Stimulated activated effector memory CD8-positive, alpha-beta T cell treated with anti-CD3 and anti-CD28 coated beads, Interleukin-12 subunit alpha, Interleukin-12 subunit beta, amount 100 ng/mL, for 72 hours (primary cell): ENCODE measurements at places on chromosomes 7 and 10.

GRCh38 chr10:107371801-107372200 is 207.3 kb upstream of the SORCS1 start:
- DNase-seq, result no peak

- DNase-seq, result no peak
Measured at GRCh38 chr7:121140790-121141189, 152.3 kb downstream of the CPED1 start.

GRCh38 chr10:8103543-8103942 is 49.1 kb downstream of the GATA3 start:
- no peak for DNase-seq

- no peak for DNase-seq
Measured at GRCh38 chr10:7866176-7866575, 47.9 kb downstream of the TAF3 start.

DNA sequence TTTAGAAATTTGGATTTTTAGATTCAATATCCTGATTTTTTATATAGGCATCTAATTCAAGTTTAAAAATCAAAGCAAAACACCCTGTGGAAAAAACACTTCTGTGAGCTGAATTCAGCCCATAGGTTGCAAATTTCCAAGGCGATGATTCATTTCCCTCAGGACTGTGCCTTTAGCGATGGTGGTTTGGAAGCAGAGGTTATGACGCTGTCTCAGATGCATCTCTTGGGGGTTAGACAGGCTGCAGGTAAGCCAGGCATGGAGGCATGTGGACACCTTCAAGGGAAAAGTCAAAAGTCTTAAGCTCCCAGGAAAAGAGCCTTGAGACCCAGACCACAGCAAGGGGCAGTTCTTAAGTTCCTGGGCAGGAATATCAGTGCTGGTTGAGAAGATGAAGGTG is 9.5 kb upstream of the FRA10AC1 start:
- DNase-seq, result no peak

- no peak for DNase-seq
Measured at GRCh38 chr10:1377231-1377630, 321.0 kb downstream of the WDR37 start.

- DNase-seq, result no peak
Measured at GRCh38 chr10:27838361-27838760, 92.7 kb upstream of the MKX start.

DNA sequence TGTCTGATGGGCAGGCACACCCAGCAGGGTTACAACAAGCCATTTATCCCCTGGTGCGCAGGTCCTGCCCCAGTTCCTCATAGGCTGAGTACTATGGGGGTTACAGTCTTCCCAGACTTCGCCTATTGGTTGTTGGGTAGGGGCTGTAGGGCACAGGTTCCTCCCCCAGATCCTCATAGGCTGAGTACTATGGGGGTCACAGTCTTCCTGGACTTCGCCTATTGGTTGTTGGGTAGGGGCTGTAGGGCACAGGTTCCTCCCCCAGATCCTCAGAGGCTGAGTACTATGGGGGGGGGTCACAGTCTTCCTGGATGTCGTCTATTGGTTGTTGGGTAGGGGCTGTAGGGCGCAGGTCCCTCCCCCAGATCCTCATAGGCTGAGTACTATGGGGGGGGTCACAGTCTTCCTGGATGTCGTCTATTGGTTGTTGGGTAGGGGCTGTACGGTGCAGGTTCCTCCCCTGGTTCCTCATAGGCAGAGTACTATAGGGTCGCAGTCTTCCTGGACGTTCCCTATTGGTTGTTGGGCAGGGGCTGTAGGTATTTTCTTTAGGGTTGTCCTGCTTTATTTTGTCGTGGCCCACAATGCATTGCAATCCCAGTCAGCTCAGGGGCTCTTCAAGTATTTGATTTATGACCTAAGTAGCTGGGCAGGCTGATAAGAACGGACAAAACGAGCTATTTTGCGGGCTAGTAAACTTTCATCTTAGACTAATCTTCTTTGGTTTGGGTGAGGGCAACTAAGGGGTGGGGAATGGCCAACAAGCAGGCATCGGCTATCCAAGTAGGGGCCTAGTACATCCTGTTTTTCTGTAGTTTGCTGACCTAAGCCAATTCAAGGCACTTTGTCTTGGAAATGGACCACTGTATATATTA is 3.4 kb downstream of the LRRC27 start:
- no peak for DNase-seq

DNA sequence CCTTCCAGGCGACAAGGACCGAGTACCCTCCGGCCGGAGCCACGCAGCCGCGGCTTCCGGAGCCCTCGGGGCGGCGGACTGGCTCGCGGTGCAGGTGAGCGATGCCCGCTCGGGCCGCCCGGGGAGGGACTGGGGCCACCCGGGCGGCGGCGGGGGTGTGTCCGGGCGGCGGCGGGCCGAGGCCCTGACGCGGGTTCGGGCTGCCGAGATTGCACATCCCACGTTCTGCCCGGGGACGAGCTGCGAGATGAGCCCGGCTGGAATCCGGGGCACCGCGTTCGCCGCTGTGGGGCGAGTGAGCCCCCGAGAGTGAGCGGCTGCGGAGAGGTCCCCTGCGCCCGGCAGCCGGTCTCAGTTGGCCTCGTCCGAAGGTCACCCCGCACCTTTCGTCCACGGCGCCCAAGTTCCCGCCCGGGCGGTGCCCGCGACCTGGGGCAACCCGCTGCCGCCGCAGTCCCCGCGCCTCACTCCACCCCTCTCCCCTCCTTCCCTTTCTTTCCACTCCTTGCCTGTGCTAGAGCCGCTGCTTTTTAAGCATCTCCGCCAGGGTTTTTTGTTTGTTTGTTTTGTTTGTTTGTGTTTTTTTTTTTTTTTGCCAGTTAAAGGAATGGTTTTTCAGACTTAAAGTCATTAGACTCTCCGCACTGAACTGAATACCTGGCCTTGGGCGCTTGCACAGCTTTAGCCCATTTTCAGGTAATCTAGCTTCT is 515 bp downstream of the RALA start:
- DNase-seq, result no peak

GRCh38 chr7:106063692-106064091 is 48.4 kb downstream of the SYPL1 start:
- DNase-seq, result no peak

DNA sequence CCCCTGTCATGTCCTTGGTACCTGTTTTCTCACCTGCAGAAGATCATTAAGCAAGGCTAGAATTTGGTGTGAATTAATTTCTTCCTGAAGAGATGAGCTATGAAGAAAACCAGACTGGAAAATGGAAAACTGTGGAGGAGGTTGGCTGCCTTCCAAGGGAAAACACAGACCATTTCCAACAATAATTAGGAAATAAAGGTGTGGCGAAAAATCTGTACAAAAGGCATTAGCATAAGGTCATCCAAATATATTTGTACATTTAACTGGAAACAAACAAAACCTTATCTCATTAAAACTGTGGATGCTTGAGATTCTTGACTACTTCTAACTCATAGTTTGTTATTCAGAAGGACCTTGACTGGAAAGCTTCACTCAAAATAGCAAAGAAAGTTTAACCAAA is 1.7 kb downstream of the STN1 start:
- DNase-seq, result no peak

DNA sequence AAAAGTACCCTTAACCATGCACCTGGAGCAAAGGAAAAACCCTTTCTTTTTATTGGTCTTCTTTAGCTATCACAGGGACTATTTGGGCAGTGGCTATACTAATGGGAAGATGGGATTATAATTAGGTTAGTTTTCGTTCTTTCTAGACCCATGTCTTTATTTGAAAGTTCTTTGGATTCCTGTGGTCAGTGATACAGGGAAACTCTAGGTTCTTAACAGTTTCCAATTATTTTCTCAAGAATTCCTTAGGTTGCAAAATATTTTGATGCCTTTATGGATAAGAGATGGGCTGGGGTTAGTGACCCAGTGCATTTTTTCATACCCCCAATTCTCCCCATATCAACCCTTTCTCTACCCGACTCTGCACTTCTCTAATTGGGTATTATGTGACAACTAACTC is 49.0 kb downstream of the ADD3 start:
- DNase-seq, result no peak

- no peak for DNase-seq
Measured at GRCh38 chr7:82897500-82897899, 265.2 kb downstream of the PCLO start.

- DNase-seq, result no peak
Measured at GRCh38 chr7:55438757-55439525, 73.8 kb downstream of the LANCL2 start.

DNA sequence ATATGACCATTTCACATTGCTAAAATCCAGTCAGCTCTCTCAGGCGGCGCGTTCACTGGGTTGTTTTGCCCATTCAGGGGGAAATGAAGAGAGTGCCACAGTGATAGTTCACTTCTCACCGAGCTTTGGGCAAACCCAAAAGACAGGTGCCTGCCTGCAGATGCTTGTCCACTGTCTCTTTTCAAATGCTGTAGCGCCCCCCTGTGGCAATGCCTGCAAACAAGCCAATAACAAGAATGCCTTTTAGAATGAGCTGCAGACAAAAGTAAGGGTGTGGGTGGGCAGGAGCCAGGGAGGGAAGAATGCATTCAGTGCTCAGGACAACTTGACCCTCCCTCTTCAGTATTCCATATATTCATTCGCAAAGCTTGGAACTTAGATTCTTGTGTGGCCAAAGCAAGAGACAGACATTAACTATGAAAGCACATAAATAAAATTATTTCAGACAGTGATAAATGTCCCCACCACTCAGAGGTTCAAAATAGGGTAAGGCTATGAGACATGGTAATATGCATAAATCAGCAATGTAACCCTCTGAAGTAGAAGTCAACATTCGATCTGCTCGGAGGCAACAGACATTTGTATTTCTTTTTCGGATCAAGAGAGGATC is 86.9 kb downstream of the JAZF1 start:
- peak; percentile 56 for DNase-seq

DNA sequence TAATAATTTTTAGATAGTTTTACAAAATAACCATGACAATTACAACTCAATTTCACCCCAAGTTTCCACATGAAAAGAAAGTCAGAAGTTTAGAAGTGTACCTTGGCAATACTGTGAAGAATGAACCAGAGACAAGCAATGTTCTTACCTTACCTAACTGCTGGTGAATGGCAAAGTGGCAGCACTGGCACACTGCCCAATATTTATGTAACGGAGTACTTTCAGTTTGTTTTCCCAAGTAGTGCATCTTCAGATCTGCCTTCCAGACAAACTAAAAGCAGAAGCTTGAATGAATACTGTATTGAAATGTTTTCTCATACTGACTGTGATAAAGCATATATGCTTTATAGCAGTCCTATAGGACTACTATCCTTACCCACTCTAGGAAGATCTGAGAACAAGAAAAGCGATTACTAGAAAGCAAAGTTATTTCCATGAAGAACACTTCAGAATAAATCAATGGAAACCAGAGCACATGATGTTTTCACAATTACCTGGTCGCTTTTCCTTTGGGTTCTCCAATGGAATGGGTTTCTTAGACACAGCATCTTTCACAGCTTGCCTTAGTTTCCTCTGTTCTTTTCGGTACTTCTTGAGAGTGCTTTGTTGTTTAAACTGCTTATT is 1.5 kb downstream of the NOC3L start:
- DNase-seq, result no peak

GRCh38 chr7:99976626-99977025 is 795 bp upstream of the AZGP1 start:
- no peak for DNase-seq

GRCh38 chr7:119935418-119936025 is 337.5 kb upstream of the KCND2 start:
- DNase-seq, result no peak

GRCh38 chr10:85661123-85661522 is 705.5 kb downstream of the GRID1 start:
- no peak for DNase-seq

DNA sequence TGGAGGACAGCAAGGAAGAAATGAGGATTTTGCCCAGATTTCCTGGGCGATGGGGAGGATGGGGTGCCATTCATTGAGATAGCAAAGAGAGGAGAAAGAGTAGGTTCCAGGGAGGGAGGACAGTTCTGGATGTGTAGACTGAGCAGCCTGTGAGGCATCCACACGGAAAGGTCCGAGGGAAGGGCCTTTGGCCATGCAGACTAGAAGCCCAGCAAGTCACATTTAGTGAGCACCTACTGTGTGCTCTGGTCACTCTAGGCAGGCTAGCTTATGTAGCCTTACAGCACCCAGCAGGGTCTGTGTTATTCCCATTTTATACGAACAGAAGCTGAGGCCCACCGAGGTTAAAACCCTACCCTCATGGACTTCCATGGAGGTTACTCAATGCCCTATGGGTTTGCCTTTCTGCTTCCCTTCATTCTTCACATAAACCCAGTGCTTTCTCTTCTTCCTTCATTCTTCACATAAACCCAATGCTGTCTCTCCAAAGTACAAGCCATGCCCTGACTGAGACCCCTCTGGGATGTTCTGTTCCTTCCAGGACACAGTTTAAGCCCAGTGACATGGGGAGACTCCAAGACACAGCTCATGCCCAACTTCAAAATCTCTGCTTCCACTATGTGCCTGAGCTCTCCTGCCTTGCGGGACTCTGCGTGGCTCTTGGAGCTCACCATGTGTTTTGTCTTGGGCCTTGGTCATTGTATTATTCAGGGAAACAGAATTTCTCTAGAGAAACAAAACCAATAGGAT is 13.7 kb downstream of the IL2RA start:
- DNase-seq, result peak; percentile 54

DNA sequence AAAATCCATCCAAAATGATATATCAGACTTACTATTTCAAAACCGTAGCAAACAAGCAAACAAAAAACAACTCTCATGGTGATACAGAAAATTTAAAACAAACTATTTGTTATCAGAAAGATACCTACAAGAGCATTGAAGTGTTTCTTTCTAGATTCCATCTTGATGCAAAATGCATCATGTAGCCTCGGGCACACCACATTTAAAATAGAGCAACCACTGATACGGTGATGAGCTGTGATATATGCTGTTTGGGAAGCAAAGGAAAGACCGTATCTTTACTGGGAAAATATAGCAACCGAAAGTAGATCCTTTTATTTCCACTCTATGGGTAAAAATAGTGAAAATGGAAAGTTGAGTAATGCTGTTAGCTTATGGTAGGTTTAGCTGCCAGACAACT is 892.0 kb downstream of the GATA3 start:
- no peak for DNase-seq

DNA sequence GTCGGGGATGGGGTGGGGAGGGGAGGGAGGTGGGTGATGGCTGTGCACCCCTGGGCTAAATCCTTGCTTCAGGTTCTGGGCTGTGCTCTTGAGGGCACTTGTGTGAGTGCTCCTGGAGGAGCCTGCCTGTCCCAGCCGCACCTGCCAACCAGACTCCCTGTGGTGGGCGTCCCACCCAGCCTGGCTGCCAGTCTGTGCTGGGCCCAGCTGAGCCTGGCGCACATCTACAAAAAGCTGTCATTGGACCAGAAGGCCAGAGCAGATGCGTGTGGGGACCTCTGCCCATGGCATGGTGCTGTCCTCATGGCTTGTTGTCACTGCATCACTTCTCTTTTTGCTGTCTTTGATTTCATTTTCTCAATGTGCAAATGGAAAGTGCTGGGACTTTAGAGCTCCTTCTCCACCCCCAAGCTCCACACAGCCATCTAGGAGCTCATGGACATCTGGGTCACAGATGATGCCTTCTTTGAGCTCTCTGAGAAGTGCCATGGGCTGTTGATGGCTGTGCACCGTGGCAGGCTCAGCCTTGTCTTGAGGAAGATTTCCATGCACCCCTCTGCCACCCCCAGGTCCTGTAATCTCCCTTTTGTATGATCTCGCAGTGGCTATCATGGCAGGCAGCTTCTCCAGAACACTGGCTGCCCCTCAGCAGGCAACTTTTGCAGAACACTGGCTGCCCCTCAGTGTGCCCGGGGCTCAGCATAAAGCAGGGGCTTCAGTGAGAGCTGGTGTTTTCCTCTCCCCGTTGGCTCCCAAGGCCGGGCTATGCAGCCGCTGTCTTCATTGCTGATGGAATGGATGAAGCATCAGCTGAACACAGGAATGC is 83.9 kb downstream of the ADCY1 start:
- no peak for DNase-seq
